PC-9 (cell line): ENCODE measurements at places on chromosomes 6 and 20. TPM values are rescaled to one million over a fixed set of nuclear protein-coding genes. Genes with fewer than 3 reads are reported as not detected.

GRCh38 chr6:87714093-87714842 is 12.2 kb upstream of the AKIRIN2 start:
- peak; percentile 79 for DNase-seq

DNA sequence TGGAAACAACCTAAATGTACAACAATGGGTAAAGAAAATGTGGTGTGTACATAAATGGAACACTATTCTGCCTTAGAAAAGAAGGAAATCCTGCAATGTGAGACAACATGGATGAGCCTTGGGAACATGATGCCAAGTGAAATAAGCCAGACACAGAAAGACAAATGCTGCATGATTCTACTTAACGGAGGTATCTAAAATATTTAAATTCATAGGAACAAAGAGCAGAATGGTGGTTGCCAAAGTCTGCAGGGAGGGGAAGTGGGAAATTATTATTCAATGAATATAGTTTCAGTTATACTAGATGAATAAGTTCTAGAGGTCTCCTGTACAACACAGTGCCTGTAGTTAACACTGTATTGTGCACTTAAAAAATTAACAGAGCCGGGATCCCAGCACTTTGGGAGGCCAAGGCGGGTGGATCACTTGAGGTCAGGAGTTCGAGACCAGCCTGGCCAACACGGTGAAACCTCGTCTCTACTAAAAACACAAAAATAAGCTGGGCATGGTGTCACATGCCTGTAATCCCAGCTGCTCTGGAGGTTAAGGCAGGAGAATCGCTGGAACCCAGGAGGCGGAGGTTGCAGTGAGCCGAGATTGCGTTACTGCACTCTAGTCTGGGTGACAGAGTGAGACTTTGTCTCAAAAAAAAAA is 71.4 kb upstream of the SNX9 start:
- DNase-seq, result no peak

- DNase-seq, result peak; percentile 36
These were observed 64.6 kb downstream of the MAN1A1 start for GRCh38 chr6:119284861-119285521.

JAG1 gene
- total RNA-seq, result 42.9 and 51.5 TPM in 2 replicates

DNA sequence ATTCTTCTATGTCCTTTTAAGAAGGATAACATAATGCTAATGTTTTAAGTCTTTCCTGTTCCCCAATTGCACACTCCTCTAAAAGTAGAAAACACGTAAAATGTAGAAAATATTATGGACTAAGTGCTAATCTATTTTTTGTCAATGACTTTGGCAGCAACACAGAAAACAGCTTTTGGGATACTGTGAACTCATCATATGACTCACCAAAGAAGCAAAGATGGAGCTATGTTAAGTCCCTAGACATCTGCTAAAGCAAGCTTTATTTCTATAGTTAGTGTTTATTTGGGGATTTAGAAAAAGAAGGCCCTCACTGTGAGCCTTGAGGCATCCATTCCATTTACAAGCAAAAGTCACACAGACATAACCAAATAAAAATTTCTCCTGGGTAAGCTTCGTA is 23.0 kb downstream of the OPN5 start:
- DNase-seq, result no peak

DNA sequence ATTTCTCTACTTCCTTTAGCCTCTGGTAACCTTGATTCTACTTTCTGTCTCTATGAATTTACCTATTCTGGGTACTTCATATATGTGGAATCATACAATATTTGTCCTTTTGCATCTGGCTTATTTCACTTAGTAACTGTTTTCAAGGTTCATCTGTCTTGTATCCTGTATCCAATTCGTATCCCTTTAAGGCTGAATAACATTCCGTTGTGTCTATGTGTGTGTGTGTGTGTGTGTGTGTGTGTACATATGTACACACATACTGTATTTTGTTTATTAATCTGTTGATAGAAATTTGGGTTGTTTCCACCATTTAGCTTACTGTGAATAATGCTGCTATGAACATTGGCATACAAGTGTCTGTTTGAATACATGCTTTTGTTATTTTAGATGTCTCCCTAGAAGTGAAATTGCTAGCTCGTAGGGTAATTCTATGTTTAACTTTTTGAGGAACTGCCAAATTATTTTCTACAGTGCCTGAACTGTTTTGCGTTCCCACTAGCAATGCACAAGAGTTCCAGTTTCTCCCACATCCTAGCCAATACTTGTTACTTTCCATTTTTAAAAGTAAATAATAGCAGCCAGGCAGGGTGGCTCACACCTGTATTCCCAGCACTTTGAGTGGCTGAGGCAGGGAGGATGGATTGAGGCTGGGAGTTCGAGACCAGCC is 17.7 kb downstream of the SENP6 start:
- no peak for DNase-seq

SIGLEC1 gene
- total RNA-seq, result 0.13 TPM in 1 of 2 replicates, not detected in the other
